ENCODE measurements at places on chromosomes 13 and 19.

DNA sequence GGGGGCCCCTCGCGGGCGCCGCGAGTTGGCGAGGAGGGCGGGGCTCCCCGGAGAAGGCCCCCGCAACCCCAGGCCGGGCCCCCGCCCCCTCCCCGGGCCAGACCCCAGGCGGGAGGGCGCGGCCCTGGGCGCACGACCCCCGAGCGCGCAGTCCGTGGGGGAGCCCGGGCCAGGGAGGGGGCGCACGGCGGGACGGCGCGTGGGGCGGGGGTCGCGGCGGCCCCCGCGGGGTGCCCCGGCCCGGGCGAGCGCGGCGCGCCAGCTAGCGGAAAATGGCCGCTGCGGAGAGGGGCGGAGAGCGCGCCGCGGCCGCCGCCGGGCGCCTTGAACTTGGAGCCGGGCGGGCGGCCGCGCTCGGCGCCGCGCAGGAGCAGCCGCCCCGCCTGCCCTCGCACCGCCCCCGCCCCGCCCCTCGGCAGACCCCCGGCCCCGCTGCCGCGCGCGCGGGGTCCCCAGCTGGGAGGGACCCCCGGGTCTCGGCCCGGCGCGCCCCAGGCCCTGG, 6.4 kb upstream of the NFIC start:
- DNase-seq = no peak

DNA sequence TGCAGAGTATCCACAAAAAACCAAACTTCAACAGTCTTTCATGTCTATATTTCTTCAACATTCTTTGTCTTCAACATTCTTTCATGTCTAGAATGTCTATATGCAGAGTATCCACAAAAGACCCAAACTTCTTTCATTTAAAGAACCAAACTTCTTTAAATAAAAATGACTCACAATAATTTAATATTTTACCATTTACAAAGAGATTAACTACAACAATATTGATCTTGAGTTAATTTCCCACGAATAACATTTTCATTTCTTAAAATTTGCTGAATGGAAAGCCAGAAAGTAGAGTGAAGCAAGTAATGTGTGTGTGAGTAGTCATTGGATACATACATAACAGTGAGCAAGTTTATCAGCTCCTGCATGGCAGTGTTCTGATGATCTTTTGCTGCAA, 1069.7 kb downstream of the EFNB2 start:
- no peak for DNase-seq

GRCh38 chr13:46535825-46536224, 17.1 kb upstream of the LRCH1 start:
- no peak for DNase-seq

GRCh38 chr13:37598597-37598996, at the start of gene POSTN:
Gene POSTN, minus strand, starts transcription at chr13:37598768. Its CDS starts 42 bp downstream, at chr13:37598726.
- no peak for DNase-seq

DNA sequence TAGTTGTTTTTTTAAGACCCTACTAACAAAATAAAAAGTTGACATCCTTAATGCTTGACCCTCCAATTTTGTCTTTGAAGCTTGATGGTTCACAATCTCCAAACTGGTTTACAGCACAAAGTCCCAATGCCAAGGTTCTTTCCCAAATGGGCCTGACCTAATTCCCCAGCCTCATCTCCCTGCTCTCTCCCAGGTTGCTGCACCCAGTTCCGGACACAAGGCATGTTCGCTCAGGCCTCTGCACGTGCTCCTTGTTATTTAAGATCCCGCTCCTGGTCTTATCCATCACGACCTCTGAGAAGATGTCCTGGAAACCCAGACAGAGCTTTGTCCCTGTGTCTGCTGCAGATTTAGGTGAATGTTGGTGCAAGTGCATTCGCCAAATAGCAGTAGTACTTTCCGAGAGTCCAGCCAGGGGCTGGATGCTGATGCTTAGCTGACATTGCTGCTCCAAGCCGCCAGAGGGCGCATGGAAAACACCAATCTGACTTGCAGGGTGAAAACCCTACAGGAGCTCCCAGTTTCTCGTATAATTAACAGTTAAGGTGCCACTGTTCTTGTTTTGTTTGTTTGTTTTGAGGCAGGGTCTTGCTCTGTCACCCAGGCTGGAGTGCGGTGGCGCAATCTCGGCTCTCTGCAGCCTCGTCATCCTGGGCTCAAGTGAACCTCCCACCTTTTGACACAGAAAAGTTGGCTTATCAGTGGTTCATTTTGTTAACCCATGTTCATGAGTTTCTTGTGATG, 18.5 kb downstream of the LYPD3 start:
- peak; percentile 65 for DNase-seq

DNA sequence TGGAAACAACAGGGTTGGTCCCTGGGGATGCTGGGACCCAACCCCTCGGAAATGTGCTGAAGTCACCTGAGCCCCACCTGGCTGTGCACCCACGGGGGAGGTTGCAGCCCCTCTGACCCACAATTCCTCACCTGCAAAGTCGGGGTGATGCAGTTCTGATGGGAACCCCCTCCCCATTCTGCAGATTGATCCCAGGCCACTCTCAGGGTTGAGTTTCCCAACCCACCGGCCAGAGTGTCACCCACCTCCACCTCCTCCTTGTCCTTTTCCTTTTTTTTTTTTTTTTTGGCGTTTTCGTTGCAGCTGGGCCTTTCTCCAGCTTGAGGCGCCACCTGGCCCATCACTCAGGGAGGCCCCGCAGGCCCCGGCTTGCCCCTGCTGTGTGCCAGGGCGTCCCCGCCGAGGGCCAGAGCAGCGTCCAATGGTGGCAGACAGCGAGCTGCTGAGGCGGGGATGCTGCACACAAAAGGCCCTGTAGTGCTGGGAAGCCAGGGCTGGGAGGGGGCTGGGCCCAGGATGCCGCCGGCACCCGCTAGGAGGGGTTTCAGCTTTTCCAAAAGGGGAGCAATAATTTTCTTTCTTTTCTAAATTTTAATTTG, 4.6 kb downstream of the PIK3R2 start:
- DNase-seq = no peak

- no peak for DNase-seq
Observed at GRCh38 chr13:107450931-107451330, 764.4 kb downstream of the LIG4 start.

GRCh38 chr19:10809651-10810285, 26.2 kb downstream of the TMED1 start:
- DNase-seq = no peak

DNA sequence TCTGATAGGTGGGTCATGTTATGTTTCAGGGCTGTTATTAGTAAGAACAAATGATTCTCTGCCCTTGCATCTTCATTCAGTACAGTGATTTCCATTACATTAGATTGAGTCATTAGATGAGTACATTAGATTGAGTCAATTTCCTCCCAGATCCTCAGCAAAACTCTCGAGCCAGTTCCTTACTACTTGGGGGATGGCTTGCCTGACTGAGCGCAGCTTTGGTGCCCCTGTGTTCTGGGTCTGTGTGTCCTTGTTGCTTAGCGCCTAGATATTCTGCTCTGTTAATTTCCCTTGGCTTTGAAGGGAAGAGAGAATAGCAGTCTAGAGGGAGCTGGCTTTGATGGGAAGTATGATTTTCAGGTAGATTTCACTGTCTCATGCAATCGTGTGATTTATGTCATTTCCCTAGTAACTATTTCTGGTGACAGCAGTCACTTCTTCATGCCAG, 19.1 kb upstream of the SCEL start:
- DNase-seq = no peak

DNA sequence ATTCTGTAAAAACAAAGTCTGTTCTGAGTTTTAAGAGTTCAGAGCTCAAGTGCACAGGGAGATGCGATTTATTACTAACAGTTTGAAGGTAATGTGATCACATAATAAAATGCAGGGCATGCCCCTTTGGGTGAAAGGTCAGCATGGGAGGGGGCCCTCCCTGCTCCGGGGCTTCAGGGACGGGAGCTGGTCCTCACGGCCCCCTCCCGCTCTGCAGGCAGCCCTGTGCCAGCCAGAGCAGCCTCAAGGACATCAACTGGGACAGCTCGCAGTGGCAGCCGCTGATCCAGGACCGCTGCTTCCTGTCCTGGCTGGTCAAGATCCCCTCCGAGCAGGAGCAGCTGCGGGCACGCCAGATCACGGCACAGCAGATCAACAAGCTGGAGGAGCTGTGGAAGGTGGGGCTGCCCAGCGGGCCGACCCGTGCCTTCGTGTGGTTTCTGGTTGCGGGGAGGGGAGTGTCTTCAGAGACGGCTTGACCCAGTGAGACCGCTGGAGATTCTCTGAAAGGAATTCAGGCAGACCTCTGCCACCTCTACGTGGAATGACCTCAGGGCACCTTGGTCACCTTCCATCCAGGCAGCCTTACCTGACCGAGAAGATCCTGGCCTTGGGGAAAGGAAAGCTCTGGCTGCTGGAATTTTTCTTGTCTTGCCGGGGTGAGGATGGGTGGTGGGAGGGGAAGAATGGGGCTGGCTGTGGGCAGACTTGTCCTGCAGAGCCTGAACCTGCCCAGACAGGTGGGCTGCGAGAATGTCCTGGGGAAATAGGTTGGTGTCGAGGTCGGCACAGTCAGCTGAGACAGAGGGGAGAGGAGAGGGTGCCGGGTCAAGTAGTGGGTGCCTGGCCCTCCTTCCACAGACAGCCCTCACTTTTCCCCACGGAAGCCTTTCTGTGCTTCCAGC, 19.0 kb downstream of the UPF1 start:
- DNase-seq = no peak

GRCh38 chr13:99385940-99386339, 78.7 kb upstream of the GPR183 start:
- no peak for DNase-seq

GRCh38 chr13:71254384-71254783, 612.6 kb downstream of the DACH1 start:
- no peak for DNase-seq

GRCh38 chr13:98208606-98209005, 31.5 kb upstream of the RNF113B start:
- no peak for DNase-seq

- no peak for DNase-seq
Observed at GRCh38 chr19:40261631-40262030, 23.5 kb downstream of the AKT2 start.

DNA sequence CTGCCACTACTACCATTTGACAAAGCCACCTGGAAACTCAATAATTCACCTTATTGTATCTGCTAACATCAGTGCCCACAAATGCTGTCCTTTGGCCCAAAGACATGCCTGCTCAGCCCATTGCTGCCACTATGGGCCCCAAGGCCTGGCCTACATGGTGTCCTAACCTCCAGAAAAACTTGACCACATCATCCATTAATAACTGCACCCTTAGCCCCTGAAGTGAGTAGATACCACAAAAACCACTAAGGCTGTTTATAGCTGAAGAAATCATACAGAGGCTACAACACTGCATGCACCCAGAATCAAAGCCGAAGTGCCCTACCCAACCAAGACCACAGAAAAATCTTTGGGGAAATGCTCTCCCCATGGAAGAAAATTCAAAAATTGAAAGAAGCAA, 932.8 kb upstream of the SLITRK6 start:
- no peak for DNase-seq

DNA sequence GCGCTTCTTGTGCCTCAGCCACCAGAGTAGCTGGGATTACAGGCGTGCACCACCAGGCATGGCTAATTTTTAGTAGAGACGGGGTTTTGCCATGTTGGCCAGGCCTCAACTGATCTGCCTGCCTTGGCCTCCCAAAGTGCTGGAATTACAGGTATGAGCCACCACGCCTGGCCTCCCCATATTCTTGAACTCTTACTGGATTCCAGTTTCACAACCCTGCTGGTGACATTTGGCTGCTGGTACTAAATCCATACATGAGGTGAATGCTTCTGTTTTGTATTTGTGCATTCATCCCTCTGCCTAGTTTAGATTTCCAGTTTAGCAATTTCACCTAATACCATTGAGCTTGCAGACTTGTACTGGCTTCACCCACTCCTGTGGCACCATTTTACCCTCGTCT, 13.9 kb downstream of the SLC25A15 start:
- DNase-seq = no peak

DNA sequence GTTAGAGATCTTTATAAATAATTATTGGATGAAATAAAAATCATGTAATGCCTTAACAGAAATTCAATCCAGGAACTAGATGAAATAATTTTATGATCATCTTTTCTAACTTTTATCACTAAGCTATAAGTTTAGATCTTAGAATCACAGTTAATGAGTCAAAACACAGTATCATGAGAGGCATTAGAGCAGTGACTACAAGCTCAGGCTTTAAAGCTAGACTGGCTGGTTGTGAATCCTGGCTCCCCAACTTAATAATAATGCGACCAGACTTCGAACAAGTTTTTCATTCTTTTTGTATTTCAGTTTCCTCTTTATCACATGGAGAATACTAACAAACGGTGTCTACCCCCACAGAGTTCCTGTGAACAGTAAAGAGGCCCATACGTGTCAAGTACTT, 108.6 kb downstream of the MYCBP2 start:
- no peak for DNase-seq

DNA sequence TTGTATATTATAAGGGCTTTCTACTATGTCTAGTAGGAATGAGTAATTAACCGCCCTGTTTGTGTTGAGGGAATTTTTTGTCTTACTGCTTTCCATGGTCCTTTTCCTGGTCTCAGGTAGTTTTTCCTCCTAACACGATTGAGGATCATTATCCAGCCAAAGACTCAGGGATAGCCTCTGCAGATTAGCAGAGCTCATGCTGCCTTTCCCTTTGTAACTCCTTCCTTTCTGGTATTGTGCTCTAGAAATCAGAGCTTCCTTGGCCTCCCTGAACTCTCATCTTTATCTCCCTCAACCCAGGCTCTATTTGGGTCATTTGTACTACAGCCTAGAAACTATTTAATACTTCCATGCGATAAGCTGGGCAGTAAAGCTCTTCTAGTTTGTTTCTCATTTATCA, 142.1 kb downstream of the PDS5B start:
- DNase-seq = no peak

DNA sequence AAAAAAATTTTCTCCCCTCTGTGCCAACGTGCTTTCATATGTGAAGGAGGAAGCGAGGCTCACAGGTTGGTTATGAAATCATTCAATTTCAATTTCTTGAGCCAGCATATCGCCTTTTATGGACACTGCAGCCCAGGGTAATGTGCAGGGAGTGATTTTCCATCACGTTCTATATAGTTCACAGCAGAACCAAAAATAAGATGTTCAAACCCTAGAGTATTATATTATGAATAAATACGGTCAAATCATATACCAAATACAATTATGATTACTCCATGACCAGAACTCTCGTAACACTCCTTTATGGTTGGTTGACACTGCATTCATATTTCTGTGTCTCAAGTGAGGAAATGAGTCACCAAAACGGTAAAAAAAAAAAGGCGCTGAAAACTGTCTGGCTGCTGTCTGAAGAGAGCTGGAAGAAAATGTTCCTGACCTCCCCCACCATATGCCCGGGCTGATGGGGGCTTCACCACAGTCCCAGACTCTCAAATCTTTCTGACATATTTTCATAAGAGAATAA, 75.8 kb upstream of the UBAC2 start:
- no peak for DNase-seq

- no peak for DNase-seq
Observed at GRCh38 chr19:15062036-15062435, 12.8 kb downstream of the CASP14 start.

GRCh38 chr13:83077499-83077898, 804.8 kb downstream of the SLITRK1 start:
- no peak for DNase-seq
